Activated B cell treated with CpG ODN at 0.5 μM for 24 hours (primary cell): ENCODE measurements at places on chromosomes 16 and 17.

GRCh38 chr16:68426347-68426652, 22.0 kb downstream of the SMPD3 start:
- no peak for DNase-seq

- no peak for DNase-seq
Measured at GRCh38 chr16:15880434-15881308, 7.7 kb downstream of the CEP20 start.

- DNase-seq = no peak
Measured at GRCh38 chr16:80197741-80198201, 343.0 kb upstream of the DYNLRB2 start.

- no peak for DNase-seq
Measured at GRCh38 chr17:76524598-76525512, 12.7 kb downstream of the CYGB start.

GRCh38 chr16:1674751-1675664, 3.1 kb upstream of the JPT2 start:
- DNase-seq = no peak

GRCh38 chr17:83203472-83204221, 124.2 kb downstream of the METRNL start:
- DNase-seq = peak; percentile 13

GRCh38 chr17:54882371-54882770, 18.3 kb upstream of the TOM1L1 start:
- DNase-seq = no peak

GRCh38 chr16:74468807-74469525, 47.7 kb upstream of the CLEC18B start:
- no peak for DNase-seq

GRCh38 chr16:47045459-47045858, 72.0 kb upstream of the DNAJA2 start:
- DNase-seq = no peak

DNA sequence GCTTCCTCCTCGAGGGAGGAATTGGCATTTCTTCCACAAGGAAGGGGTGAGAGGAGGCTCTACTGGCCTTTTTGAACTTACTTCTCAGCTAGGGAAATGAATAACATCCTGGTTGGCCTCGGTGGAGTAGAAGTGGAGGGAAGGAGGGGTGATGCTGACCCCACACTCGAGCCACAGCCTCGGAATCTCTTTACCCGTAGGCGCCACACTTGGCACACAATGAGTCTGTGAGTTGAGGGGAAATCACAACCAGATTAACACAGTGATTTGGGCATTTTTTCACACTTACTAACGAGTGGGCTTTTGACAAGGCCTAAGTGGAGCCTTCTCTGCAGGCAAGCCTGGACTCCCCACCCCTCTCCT, 47.3 kb upstream of the TBX2 start:
- no peak for DNase-seq

DNA sequence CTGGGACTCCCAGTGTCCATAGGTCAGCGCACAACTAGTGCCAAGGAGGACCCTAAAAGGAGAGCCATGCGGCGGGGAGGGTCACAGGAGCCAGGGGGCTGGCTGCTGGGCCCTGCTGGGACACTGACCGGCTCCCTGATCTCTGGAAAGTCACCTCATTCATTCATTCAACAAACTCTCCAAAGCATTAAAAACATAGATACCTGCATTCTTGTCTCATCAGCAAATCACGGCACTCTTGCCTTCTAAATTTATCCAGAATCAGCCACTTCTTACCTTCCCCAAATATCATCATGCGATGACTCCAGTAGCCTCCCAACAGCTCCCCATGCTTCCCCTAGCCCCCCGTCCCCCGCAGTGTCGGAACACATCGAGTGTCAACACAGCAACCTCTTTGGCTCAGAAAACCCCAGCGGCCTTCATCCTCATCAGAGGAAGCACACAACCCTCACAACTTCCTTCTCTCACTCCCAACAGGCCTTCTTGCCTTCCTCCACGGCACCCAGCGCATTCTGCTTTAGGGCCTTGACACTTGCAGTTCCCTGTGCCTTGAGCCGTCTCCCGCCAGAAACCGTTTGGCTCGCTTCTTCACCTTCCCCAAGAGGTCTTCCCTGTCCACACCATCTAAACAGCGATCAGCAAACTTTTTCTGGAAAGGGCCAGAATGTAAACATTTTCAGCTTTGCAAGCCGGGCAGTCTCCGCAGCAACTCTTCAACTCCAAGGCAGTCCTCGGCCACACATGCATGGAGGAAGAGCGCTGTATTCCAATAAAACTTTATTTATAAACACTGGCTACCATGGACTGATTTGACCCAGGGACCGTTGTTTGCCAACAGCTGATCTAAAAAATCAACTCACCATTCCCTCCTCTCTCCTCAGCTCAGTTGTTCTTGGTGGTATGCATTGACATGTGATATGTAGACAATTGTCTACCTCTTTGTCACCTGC, 119.5 kb upstream of the TNRC6C start:
- peak; percentile 9 for DNase-seq

GRCh38 chr16:64184156-64184555, 937.7 kb downstream of the CDH11 start:
- no peak for DNase-seq

DNA sequence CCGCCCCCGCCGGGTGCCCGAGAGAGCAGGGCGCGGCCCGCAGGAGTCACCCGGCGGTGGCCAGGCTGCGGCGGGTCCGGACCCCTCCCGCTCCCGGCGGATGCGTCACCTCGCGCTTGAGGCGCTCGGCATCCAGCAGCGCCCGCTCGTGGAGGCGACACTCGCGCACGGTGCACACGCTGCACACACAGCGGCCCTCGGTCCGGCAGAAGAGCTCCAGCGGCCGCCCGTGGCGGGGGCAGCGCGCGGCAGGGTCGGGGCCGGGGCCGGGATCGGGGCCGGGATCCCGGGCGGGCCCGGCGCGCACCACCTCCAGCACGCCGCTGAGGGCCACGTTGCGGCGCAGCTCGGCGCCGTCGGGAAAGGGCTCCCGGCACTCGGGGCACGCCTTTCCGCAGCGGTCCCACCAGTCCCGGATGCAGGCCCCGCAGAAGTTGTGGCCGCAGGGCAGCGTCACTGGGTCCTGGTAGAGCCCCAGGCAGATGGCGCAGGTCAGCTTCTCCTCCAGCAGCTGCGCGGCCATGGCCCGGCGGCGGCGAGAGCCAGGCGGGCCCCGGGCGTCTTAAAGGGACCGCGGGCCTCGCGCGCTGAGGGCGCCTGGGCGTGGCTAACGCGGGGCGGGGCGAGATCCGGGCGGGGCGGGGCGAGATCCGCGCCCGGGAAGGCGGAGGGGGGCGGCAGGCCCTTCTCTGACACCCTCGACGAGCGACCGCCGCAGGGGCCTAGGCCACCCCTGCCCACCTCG, at the start of gene TRIM65:
Gene TRIM65, minus strand, starts transcription at position 537 of the 745 bp plus-strand sequence. Its CDS starts 14 bp downstream, at position 523.
- DNase-seq = peak; percentile 86

DNA sequence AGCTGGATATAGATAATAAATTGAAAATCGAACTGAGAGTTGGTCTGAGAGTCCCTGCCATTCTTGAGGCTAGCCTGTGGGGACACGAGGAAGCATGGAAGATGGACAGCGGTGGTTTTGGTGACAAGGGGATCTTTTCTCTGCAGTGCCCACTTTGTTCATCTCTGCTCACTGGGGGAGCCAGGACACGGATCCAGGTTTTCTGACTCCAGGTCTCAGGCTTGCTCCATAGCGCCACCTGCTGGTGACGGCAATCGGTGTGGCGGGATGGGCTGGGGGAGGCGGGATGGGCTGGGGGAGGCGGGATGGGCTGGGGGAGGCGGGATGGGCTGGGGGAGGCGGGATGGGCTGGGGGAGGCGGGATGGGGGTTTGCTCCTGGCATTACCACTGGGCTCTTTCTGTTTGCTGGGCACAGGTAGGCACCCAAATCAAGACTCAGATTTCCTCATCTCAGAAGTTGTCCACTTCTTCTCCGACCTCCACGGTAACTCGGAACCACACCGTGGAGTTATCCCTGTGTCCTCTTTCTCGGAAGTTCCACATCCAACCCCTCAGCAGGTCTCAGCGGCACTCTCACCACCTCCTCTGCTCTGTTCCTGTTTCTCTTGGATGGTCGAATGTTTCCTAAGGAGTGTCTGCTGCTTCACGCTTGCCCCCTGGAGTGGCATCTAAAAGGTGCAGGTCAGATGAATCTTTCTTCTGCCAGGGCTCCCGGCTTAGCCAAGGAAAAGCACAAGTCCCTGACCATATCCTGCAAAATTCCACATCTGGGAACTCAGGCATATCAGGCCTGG, 142.4 kb downstream of the CYLD start:
- DNase-seq = no peak

GRCh38 chr16:56910654-56911539, 21.0 kb upstream of the HERPUD1 start:
- no peak for DNase-seq

DNA sequence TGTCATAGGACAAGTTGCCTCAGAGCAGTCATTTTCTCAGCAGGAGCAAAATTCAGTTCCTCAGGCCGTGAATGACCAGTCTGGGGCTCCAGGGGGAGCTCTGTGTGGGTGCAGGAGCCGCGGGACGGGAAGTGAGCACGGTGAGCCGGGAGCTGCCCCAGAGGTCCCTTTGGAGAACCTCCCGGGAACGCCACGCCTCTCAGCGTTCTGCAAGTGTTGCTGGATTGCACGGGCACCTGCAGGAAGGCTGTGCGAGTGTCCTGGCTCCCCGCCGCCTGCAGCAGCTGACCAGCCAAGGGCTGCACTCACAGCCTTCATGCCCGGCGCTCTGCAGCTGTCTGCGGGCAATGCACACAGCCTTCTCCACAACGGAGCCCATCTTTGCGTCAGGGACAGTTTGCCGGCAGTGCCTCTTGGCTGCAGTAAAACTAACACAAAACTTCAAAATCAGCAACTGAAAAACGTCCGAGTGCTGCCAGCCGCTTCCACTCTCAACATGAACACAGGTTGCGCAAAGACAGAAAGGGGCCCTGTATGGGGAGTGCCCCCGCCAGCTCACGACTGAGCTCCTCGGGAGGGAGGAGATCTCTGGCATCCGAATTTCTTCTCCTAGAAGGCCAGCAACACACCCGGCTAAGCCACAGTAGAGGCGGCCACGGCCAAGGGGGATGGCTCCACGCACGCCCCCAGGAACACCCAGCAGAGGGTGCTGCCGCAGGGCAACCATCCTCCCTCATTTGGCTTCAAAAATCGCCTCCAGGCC, 16.0 kb downstream of the NDUFAF8 start:
- DNase-seq = no peak

- DNase-seq = peak; percentile 20
Measured at GRCh38 chr17:47423406-47424295, 99.9 kb downstream of the EFCAB13 start.

DNA sequence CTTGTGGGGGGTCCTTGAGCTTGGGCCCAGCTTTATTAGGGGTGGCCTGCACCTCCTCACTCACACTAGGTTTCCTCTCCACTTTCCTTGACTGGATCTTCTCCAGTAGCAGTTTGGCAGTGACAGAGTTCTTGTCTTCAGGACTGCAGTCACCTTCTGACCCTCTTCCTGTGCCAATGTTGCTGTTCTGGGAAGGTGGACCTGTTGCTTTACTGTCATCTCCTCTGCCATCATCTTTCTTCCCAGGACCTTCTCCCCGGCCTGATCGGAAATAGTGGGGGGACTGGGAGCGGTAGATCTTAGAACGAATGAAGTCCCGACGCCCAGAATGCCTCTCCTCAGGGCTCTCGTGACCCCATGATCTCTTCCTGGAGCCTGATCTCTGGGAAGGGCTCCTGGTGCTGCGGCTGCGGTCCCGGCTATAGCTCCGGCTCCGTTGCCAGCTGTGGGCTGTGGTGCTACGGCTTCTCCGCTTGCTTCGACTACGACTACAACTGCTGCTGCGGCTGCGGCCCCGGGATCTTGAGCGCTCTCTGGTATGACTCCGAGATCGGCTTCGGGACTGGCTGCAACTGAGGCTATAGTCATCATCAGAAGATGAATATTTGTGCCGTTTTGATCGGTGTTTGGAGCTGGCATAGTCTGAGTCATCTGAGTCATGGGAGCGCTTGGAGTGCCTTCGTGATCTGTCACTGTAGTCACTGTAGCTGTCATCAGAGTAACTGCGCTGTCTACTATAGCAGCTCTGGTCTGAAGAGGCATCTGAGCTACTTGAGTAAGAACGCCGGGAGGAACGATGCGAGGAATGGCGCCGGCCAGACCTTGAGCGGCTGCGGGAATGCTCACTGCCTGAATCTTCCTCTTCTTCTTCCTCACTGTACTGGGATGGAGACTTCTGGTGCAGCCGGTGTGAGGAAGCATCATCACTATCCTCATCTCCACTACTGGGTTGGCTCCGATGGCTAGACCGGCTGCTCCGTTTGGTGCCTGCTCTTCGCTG, 9.5 kb upstream of the ITGA2B start:
- no peak for DNase-seq

DNA sequence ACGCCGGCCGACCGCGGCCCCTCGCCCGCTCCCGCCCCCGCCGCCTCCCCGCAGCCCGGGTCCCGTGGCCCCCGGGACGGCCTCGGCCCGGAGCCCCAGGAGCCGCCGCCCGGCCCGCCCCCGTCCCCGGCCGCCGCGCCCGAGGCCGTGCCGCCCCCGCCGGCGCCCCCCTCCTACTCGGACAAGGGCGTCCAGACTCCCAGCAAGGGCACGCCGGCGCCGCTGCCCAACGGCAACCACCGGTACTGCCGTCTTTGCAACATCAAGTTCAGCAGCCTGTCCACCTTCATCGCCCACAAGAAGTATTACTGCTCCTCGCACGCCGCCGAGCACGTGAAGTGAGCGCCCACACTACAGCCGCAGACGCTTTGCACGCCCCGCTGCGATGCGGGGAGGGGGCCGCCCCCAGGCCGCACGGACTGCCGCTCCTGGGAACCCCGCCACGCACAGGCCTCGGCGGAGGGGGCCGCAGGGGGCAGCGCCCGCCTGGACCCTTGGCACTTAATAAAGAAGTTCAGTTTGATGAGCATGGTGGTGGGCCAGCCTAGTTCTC, 35.5 kb upstream of the ZC3H18 start:
- peak; percentile 43 for DNase-seq

DNA sequence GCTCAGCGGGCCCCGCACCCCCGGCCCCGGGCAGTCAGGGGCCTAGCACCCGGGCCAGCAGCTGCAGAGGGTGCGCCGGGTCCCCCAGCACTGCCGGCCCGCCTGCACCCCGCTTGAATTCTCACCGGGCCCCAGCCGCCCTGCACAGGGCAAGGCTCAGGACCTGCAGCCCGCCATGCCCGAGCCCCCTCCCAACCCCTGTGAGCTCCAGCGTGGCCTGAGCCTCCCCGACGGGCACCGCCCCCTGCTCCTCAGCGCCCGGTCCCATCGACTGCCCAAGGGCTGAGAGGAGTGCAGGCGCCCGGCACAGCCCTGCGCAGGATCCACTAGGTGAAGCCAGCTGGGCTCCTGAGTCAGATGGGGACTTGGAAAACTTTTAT, 1.7 kb upstream of the BRCA1 start:
- no peak for DNase-seq

GRCh38 chr17:35584061-35584460, 3.1 kb upstream of the AP2B1 start:
- DNase-seq = no peak

GRCh38 chr17:7557147-7557764, 1.3 kb upstream of the TNFSF13 start:
- DNase-seq = no peak

DNA sequence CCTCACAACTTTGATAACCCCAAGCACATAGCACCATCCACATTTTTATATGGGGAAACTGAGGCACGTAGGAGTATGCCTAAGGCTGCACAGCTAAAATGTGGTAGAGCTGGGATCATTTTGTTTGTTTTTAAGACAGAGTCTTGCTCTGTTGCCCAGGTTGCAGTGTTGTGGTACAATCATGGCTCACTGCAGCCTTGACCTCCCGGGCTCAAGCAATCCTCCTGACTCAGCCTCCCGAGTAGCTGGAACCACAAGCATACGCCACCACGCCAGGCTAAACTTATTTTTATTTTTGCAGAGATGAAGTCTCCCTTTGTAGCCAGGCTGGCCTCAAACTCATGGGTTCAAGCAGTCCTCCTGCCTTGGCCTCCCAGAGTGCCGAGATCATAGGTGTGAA, 81.0 kb upstream of the GSE1 start:
- DNase-seq = no peak

- no peak for DNase-seq
Measured at GRCh38 chr17:54967621-54968261, 713 bp downstream of the COX11 start.
